Stimulated activated CD4-positive, alpha-beta T cell treated with anti-CD3 and anti-CD28 coated beads, Interleukin-4, amount 100 ng/mL, for 1 hour (primary cell): ENCODE measurements at places on chromosomes 11 and 22.

DNA sequence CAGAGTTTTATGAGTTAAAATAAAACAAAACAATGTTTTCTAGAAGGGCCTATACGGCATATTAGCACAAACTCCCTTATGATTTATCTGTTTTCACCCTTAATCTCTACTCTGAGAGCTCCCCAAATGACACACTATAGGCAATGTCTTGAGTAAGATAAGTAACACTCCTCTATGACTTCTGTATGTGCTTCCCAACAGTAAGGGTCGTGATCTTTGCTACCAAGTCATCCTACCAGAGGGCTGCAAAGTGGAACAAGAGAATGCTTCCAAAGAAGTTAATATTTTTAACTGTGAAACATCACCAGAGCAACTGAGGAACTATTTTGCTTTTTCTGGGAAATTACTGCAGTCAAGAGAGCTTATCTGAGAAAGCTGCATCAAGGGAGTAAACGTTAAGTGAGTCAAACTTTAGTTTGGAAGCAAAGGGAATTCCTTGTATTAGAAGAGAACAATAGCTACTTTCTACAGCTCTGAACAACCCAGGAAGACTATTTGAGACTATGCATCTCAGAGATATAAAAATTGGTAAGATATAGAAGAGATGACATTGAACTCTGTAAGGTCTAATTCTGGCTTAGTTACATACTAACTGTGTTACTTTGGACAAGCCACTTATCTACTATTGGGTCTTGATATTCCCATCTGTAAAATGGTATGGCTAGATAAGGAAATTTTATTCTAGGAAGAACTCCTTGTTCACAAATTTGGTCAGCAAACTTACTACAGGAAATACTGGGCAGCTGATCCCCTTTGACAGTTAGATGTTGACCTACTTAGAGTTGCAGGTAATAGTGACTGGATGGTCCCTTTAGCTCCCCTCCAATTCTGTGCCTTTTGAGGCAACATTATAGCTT lies 43.7 kb upstream of the CCDC34 start:
- DNase-seq = no peak

DNA sequence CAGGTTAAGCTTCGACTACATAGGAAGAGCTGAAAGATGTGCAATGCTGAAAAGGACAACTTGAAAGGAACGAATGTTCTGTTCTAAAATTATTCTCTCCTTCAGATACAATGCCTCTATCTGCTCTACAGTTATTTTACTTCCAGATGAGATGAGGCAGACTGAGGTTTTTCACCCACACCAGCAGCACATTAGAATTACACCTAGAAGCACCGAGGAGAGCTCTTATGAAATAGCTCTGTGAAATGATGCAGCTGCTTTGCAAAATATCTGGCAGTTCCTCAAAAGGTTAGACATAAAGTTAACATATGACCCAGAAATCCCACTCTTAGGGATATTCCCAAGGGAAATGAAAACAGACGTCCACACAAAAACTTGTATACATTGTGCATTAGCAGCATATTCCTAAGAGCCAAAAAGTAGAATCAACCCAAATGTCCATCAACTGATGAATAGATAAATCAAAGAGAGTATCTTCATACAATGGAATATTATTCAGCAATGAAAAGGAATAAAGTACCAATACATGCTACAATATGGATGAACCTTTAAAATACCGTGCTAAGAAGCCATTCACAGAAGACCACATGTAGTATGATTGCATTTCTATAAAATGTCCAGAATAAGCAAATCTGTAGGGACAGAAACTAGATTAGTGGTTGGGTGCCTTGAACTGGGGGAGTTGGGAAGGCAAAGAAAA lies 34.5 kb downstream of the WT1 start:
- no peak for DNase-seq

GRCh38 chr22:50150161-50151129 lies 20.1 kb upstream of the PANX2 start:
- no peak for DNase-seq

GRCh38 chr11:130645843-130646197 lies 197.4 kb downstream of the ADAMTS15 start:
- no peak for DNase-seq

GRCh38 chr11:35812828-35813227 lies 131.0 kb upstream of the LDLRAD3 start:
- DNase-seq = no peak

GRCh38 chr11:2442589-2442988 lies 1.7 kb downstream of the TRPM5 start:
- DNase-seq = peak; percentile 1

DNA sequence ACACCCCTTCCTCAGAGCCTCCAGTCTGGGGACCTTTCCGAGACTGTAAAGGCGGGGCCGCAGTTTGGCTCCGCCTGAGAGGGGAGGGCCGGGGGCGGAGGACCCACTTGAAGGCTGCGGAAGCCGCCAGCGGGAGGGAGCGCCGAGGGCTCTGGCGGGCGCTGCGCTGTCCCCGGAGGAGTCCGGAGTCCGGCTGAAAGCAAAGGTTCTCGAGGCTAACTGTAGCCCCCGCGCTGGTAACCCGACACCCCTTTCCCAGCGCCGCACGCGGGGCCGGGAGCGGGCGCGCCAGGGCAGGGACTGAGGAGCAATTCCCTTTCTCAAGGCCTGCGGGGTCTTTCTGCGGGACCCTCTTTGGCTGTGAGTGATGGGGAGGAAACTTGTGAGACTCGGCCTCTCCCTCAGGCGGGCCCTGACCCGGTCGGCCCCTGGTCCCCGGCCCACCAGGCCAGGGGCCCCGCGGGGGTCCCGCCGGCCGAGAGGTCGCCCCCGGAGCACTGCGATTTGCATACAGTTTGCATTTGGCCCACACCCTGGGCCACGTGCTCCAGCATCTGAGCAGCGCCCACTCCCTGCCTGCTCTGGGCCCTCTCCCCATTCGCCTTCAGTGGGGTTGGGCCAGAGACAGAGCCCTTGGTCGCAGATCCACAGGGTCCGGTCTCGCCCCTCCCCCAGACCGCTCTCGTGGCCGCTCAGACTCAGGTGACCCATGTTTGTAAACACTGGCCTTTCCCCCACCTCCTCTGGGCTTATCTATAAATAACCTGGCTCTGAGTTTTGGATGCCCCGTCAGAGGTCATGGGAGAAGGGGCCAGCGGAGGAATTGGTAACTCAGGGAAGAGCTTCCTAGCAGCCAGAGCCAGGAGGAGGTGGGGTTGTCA lies 519 bp upstream of the ART5 start:
- peak; percentile 61 for DNase-seq

- no peak for DNase-seq
Measured at GRCh38 chr11:121257976-121258375, 34.6 kb upstream of the SC5D start.

- no peak for DNase-seq
Measured at GRCh38 chr11:18065572-18065971, 19.5 kb upstream of the TPH1 start.

DNA sequence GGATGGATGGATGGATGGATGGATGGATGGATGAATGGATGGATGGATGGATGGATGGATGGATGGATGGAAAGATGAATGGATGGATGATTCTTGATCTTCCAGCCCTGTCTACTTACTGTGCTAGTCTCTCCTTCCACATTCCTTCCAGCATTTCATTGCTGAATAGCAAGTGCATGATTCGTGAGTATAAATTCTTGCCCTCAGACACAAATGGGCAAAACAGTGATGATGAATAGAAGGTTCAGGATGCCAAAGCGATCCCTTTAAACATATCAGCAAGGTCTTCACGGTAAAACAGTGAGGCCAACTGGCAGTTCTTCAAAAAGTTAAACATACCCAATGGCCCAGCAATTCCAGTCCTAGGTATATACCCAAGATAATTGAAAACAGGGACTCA lies 400.2 kb downstream of the MN1 start:
- no peak for DNase-seq

DNA sequence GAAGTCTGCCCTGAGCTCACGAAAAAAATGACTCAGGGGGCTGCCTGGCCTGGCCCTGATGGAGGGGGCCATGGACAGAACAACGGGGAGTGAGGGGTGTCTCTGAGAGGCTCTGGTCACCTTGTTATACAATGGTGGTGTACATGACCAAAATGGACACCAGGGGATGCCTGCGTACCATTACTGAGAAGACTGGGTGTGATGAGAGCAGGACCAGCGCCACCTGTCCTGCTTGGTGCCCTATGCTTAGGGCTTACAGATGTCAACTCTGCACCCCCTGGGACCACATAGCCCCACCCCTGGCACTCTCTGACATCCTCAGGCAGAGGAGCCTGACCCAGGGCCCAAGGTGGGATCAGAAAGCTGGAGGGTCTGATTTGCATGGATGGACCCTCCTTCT lies 104.8 kb downstream of the ZNF280B start:
- no peak for DNase-seq

- DNase-seq = no peak
Measured at GRCh38 chr11:26244207-26244606, 87.7 kb upstream of the ANO3 start.

DNA sequence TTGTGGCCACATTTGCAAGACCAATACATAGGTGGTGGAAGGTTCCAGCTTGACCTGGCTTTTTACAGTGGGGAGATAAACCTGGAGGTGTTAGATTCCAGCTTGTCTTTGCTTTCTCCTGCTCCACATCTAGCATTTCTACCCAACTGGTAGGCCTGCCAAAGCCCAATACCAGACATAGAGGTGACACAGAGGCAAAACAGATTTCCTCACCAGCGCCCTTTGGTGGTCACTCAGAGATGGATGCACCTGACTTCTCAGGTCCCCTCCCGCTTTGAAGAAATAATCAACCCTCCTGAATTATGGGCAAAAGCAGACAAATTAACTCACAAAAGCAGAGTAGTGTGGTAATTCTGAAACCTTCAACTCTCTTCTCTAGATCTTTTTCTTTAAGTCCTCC lies 1356.2 kb downstream of the FAM181B start:
- no peak for DNase-seq

GRCh38 chr22:21816787-21817496 lies 50.5 kb downstream of the MAPK1 start:
- no peak for DNase-seq

GRCh38 chr22:32444068-32444467 lies 20.2 kb downstream of the BPIFC start:
- DNase-seq = peak; percentile 7

DNA sequence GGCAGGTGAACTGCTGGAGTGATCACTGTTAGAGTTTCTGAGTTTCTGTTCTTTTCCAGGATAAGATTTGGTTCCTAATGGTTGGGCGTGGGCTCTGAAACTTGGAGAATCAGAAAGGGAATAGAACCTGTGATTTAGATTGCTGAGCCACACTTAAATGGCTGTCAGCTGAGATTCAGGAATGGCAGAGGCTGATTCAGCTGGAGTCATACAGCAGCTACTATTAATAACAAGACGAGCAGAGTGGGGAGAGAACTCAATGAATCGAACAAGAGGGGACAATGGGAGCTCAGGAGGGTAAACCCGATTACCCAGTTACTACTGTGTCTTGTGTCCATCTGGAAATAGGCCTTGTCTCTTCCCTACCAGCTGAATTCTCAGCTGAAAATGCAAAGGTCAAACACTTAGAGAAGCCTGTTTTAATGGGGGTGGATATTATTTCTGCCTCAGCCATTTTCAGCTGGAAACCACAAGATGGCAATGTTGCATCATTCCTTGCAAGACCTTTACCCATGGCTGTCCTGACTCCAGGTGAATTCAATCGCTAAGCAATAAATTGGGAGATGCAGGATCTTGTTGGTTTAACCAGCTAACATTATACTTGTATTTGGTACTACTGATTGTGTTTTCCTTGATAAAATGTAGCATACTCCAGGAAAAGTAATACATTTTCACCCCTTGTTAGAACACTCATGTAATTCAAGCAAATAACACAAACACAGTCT lies 104.5 kb upstream of the RAG2 start:
- DNase-seq = no peak

GRCh38 chr11:36141196-36141953 lies 147.8 kb downstream of the COMMD9 start:
- no peak for DNase-seq

DNA sequence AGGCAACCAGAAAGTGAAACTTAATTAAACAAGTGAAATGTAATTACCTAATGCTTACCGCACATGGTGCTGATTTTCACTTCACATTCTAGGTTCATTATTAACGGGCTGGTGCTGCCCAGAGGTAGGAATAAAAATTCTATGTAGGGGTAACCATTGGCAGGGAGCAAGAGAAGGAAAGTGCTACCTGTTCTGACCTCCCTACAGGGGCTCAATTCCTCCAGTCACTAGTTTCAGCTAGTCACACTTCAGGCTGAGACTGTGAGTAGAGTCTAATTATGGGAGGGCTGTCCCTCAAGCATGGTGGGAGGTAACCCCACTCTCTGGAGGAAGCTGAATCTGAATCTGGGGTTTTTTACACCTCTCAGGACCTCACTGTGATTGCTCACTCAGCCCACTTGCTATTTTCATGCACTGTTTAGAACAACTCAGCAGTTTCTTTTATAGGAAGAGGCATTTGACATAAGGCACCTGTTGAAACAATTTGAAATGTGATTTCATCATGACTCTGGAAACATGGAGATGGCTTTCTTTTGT lies 75.4 kb downstream of the MAML2 start:
- DNase-seq = peak; percentile 29

GRCh38 chr22:43109921-43110443 lies 568 bp upstream of the BIK start:
- DNase-seq = no peak

DNA sequence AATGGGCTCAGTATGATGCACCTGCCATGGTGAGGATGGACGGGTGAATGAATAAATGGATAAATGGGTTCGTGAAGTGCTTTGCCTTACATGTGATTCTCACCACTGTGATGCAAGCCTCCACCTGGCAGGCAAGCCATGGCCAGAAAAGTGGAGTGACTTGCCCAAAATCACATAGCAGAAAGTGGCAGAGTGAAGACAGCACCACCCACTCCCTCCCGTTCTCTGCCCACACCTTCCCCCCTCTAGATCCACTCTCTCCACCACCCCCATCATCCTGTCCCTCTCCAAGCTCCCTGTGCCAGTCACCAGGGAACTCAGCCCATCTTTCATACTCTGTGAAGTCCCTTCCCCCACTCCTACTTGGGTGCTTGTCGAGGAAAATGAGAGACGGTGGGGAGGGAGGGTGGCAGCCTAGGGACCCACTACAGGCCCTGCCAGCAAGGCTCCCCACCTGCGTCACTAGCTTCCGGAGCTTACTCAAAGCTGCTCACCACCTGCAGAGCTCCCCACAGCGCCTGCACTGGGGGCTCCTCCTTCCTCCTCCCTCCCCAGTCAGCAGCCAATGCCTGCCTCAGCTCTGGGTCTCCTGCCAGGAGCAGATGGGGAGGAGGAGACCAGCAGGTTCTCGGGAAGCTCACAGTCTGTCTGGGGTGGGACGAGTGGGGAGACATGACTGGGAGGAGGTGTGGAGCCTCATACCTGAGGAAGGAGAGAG lies 82.3 kb downstream of the PDE2A start:
- DNase-seq = peak; percentile 30
